NCI-H1105 treated with DMSO at 0.1 percent for 48 hours (cell line): ENCODE measurements at places on chromosomes 3 and 15.
A peak's percentile ranks its signal among the peaks of the same experiment; 100 is the strongest.

- peak; percentile 24 for DNase-seq
Measured at GRCh38 chr3:182180654-182181385, 469.1 kb downstream of the SOX2 start.

DNA sequence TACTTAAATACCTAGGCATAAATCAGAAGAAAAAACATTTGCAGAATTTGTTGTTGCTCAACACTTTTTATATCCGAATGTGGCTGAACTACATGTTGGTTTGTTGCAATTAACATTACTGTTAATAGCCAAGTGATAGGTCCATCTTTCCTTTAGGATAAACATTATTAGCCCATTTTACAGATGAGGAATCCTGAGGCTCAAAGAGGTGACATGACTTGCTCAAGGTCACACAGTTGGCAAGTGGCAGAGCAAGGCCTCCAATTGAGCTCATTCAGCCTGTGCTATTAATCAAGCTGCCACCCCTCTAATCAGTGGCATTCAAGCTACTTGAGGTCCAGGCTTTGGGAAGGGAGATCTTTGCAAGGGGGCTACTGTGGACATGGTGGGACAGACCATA, 125.8 kb upstream of the ATP2B2 start:
- DNase-seq = no peak

GRCh38 chr15:69869291-69869690, 228.4 kb downstream of the TLE3 start:
- DNase-seq = no peak

DNA sequence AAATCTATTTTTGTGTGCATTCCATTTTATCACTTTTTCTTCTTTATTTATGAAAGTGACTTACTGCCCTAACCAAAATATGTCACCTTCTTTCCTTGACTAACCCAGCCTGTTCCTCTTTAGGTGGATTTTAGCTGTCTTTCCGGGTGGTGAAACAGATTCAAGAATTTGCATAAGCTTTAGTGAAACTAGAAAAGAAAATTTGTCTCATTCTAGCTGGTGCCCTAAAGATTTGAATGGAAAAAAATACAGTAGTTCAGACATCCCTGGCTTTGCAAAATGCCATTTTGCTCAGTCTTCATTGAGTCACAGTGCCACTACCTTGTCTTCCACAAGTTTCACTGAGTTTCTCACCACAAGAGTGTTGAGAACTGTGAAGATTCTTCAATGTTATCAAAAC, 28.2 kb upstream of the CCDC50 start:
- DNase-seq = no peak

GRCh38 chr3:110165370-110165743, 828.0 kb upstream of the DPPA4 start:
- DNase-seq = no peak

GRCh38 chr3:111723293-111724215, 128.4 kb upstream of the ZBED2 start:
- DNase-seq = peak; percentile 29

- DNase-seq = no peak
Measured at GRCh38 chr15:33960549-33960935, 7.8 kb upstream of the CHRM5 start.

GRCh38 chr15:99016680-99017321, 9.2 kb upstream of the PGPEP1L start:
- no peak for DNase-seq

DNA sequence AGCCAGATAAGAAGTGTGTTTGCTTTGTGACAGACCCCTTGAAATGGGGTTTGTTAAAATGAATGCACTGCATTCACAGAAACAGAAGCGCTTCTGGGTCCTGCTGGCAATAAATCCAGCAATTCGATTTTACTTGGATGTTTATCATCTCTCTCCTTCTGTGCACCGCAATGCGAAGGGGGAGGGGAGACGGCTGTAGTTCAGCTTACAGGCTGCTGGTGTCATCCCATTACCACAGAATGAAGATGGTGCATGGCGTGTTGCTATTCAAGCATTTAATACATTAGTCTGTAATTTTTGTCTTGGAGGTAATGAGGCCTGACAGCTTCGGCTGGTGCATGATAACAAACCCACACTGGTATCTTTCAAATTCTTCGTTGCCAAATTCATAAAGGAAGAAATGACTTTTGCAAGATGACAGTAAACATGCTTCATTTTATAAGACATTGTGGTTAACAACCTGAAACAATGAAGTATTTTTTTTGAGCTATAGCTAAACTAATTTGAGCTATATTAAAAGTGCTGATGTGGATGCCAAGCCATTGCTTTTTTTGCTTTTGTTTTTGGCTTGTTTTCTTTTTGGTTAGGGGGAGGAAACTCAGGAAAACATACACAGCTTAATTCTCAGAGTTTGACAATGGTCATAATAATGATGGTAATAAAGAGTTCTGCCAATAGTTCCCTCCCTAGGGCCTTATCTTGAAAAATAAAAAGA, 418.3 kb downstream of the OTOL1 start:
- DNase-seq = peak; percentile 79

DNA sequence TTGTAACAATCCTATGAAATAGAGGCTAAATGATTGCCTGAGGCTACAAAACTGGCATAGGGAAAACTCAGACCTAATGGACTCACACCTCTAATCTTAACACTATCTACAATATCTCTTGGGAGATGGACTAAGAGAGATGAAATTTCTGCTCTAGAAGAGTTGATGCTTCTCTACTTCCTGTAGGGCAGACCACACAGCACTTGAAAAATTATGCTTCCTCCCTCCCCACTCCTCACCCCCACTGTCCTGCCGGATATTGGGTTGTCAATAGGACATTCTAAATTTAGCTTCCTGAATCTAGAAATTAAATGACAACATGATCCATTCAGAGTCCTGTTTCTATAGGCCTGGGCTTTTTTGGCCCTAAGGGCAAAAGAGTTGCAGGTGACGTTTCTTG, 295.6 kb downstream of the GAP43 start:
- DNase-seq = no peak

- no peak for DNase-seq
Measured at GRCh38 chr3:66625505-66626216, 124.8 kb upstream of the LRIG1 start.

- DNase-seq = no peak
Measured at GRCh38 chr3:106213954-106214353, 345.1 kb upstream of the CBLB start.

- DNase-seq = no peak
Measured at GRCh38 chr3:52185837-52186236, 12.1 kb upstream of the ALAS1 start.

DNA sequence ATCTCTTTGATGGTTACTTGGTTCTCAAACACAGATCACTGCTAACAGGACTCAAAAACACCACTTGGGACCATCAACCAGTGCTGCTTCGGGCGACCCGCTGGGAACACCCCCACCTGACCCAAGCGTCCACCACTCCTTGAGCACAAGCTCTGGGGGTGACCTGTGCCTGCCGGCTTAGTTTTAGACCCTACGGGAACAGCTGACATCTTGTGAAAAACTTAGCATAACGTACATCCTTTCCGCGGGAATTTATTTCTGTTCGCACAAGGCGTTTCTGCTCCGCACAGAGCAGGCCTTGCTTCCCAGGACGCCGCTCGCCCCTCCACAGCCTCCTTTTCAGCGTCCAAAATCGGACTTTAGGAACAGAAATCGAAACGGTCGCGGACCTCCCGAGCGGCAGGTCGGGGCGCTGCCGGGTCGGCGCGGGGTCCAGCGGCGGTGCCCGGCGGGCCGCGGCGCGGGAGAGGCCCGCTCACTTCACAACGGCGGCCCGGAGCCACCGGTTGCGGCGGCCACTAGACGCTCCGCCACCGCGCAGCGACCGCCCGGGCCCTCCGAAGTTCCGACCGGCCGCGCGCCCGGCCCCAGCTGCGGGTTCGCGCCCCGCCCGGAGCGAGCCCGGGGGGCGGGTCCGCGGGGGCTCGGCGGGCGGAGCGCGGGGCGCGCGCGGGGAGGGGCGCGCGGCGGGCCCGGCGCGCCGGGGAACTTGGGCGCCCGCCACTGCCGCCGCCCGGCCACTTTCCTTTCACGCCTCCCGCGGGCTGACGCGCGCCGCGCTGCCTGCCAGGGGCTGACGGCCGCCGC, 959 bp downstream of the SFMBT1 start:
- DNase-seq = peak; percentile 18

DNA sequence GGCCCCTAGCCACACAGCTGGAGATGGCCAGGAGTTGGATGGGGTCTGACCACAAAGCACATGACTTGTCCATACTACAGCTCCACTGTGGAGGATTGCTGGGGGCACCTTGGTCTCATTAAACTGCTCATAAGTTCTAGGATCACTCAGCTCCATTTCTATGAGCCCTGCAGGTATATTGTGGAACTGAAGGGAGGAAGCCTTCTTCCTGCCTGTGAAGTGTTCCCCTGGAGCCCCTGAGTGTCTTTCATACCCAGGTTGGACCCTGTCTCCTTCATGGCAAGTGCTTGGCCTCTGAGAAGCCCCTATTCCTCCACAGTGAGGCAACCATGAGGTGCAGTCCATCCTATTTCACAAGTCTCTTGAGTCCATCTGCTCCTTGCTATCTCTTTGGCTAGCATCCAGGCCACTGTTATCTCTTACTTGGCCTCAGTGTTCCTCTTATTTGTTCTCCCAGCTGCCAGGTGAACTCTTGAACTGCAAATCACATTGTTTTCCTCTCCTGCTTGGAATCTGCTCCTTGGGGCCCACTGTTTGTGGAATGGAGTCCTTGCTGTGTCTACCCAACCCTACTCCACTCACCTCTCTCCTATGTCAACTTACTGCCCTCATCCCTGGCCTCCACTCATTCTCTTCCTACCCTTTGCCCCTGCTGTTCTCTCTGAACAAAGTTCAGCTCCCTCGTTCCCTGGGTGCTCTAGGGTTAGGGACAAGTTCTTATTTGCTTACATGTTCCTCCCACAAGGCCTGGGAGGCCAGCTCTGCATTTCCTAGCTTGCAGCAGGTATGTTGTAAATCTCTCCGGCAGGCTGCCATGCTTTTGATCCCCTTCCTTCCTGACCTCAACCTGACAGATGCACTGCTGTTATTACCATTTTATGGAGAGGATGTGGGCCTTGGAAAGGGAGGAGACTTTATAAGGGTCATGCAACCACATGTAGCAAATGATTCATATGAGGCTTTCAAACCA, 1.2 kb downstream of the ACOX2 start:
- no peak for DNase-seq

DNA sequence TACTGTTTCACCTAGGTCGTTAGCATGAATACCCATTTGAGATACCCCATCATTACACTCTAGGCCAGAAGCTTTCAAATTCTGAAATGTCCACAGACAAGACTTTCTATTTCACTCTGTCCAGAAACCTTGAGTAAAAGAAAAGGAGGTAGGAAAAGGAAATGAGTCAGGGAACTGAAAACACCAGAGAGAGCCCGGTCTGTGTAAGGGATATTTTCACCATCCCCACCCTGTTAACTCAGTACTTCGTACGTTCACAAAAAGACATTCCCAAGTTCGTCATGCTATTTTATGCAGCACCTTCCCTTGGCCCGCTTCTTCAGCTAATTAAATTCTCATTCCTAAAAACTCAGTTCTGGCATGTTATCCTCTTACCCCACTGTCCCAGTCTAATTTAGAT, 89.4 kb upstream of the SOX2 start:
- DNase-seq = no peak

- no peak for DNase-seq
Measured at GRCh38 chr3:175965036-175965435, 1105.9 kb downstream of the NAALADL2 start.

DNA sequence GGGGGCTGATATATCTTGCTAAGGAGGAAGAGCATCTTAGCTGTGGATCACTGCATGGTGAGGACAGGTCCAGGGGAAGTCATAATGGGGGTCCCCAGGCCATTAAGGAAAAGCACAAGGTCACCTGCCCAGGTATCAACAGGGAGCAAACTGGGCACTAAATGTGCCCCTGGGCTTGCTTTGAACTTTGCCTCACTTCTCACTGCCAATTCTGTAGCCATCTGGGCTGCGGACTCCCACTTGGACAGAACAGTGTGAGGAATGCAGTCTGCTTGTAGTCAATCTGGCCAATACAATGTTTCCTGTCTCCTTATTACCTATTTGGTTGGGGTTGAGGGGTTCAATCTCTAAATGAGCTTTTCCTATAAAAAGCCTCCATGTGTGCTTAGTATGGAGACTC, 21.3 kb downstream of the ARRDC4 start:
- no peak for DNase-seq

GRCh38 chr3:99286266-99286845, 352.0 kb upstream of the COL8A1 start:
- peak; percentile 58 for DNase-seq

GRCh38 chr3:120438665-120439370, 12.0 kb downstream of the FSTL1 start:
- no peak for DNase-seq

DNA sequence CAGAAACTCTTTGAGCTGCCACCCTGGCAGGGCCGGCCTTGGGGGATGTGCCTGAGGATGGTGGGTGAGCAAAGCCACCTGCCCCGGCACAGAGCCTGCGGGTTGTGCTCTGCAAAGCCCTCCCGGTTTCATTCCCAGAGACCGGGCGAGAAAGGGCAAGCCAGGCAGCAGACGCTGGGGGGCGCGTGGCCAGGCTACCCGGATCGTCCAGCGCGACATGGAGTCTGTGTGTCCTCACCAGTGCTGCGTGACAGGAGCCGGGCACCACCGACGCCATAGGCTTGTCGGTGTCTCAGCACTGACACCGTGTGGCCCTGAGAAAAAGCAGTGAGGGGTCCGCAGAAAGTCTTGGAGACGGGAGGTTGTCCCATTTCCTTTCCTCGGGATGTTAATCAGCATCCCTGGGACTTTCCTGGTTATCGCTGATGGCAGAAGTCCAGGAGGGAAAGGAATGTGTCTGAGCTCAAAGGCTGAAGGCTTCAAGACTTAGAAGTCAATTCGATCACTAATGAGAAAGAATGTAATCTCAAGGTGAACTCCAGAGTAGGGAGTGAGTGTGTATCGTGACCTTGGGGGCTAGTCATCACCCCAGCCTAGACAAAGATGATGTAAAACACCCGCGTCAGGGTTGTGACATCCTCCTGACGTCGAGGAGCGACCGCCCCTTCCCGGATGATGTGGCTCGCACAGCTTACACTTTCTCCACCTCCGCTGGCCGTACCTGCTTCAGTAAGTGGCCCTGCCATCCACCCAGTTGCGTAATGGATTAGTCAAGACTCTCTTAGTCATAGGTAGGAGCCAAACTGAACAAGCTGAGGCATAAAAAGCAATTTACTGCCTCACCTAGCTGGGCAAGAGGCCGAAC, 36.3 kb upstream of the PLA2G4E start:
- peak; percentile 54 for DNase-seq

DNA sequence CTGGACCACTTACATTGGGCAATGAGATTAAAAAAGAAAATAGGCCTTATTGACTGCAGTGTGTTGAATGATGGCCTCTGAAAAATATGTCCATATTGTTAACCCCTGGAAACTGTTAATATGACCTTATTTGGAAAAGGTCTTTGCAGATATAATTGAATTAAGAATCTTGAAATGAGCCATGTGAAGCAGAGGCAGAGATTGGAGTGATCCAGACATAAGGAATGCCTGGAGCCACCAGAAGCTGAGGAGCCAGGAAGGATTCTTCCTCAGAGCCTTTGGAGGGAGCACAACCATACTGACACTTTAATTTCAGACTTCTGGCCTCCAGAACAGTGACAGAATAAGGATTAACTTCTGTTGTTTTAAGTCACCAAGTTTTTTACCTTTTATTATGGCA, 510.4 kb upstream of the AGTR1 start:
- DNase-seq = no peak
